ENCODE measurements at places on chromosomes 2 and 18. TPM values are rescaled to one million over a fixed set of nuclear protein-coding genes. Genes with fewer than 3 reads are reported as not detected.

SPC25 gene
- 11.8 TPM for polyA plus RNA-seq

ARL6IP6 gene
- 30.2 TPM for polyA plus RNA-seq

DNA sequence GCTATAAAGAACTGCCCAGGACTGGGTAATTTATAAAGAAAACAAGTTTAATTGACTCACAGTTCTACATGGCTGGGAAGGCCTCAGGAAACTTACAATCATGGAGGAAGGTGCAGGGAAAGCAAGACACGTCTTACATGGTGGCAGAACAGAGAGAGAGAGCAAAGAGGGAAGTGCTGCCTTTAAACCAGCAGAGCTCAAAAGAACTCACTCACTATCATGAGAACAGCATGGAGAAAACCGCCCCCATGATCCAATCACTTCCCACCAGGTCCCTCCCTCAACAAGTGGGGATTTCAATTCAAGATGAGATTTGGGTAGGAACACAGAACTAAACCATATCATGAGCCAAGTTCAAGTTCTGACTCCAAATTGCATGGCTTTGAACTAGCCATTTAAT is 62.8 kb upstream of the PPP1CB start:
- no peak overlapping the region for H3K27ac ChIP-seq
- H3K27me3 ChIP-seq = no peaks in the 10 kb centered on the region
- H3K4me1 ChIP-seq = peaks cover 6% of the 10 kb centered on the region
- no peak for DNase-seq
- no peak overlapping the region for H3K4me3 ChIP-seq
- H3K36me3 ChIP-seq = no peaks in the 10 kb centered on the region

DNA sequence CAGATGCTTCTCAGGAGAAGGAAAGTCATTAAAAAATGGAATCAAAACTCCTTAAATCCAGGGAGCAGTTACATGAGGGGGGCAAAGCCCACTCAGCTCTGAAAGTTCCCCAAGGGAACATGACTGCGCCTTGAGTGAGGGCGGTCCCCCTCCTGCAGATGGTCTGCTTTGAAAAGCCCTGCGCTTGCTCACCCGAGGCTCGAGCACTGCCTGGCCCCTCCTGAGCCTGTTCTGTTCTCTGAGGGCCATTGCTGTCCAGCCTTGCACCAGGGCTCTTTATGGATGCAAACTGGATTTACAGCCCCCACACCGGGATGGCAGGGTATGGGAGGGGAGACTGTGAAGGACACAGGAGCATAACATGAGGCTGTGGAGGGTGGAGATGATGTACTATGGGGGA is 37.8 kb upstream of the DNMT3A start:
- no peak overlapping the region for H3K4me3 ChIP-seq
- no peaks in the 10 kb centered on the region for H3K27me3 ChIP-seq
- H3K27ac ChIP-seq = no peak overlapping the region
- no peaks in the 10 kb centered on the region for H3K36me3 ChIP-seq
- DNase-seq = no peak

DNA sequence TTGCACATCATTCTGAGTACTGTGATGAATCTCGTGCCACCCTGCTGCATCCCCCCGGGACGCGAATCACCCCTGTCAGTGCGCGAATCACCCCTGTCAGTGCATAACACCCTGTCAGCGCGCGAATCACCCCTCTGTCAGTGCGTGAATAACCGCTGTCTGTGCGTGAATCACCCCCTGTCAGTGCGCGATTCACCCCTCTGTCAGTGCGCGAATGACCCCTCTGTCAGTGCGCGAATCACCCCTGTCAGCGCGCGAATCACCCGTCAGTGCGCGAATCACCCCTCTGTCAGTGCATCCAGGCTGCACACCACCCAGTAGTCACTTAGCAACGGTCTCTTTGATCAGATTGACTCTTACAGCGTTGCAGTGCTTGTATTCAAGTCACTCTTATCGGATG is 134.4 kb upstream of the TPO start:
- no peak overlapping the region for H3K4me3 ChIP-seq
- no peaks in the 10 kb centered on the region for H3K36me3 ChIP-seq
- no peaks in the 10 kb centered on the region for H3K27me3 ChIP-seq
- no peak overlapping the region for H3K27ac ChIP-seq
- no peaks in the 10 kb centered on the region for H3K4me1 ChIP-seq

GRCh38 chr2:183163821-183164649 is 39.8 kb downstream of the NUP35 start:
- peaks cover 13% of the 10 kb centered on the region for H3K4me1 ChIP-seq
- peaks cover 9% of the 10 kb centered on the region for H3K36me3 ChIP-seq
- no peak for DNase-seq
- no peaks in the 10 kb centered on the region for H3K27me3 ChIP-seq
- H3K27ac ChIP-seq = no peak overlapping the region
